GM13976 (cell line): ENCODE measurements at places on chromosomes 1 and 21.

- DNase-seq: no peak
Measured at GRCh38 chr1:39348278-39348677, 143.2 kb upstream of the BMP8A start.

- no peak for DNase-seq
Measured at GRCh38 chr1:72649991-72650390, 367.7 kb upstream of the NEGR1 start.

GRCh38 chr1:59266180-59266926 lies 30.5 kb upstream of the FGGY start:
- peak; percentile 21 for DNase-seq

- DNase-seq: no peak
Measured at GRCh38 chr1:146031476-146031875, 9.9 kb upstream of the HJV start.

DNA sequence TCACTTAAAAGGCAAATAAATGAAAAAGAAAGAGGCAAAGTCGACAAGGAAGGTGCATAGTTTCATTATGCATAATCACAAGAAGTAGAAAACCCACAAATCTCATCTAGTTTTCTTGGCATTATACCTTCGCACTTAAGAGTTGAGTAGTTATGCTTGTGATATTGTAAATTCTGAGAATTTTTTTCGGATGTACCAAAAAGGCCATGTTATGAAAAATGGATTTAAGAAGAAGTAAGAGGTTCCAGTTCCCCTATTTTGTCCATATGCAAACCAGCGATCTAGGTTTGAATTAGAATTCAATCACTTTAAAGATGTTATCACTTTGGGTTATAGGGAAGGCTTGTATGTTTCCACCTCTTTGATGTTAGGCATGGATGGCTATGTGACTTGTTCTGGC lies 7.9 kb upstream of the ERICH3 start:
- peak; percentile 10 for DNase-seq

DNA sequence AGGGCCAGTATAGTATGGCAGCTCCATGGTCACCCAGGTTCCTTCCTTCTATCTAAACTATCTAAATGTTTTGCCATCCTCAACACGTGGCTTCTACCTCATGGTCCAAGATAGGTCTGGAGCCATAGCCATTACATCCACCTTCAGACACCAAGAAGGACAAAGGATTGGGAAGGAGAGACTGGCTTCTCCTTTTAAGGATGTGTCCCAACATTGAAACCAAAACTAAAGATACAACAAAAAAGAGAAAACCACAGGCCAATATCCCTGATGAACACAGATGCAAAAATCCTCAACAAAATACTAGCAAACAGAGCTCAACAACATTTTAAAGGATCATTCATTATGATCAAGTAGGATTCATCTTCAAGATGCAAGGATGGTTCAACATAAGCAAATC lies 24.8 kb downstream of the HSD11B1 start:
- no peak for DNase-seq

DNA sequence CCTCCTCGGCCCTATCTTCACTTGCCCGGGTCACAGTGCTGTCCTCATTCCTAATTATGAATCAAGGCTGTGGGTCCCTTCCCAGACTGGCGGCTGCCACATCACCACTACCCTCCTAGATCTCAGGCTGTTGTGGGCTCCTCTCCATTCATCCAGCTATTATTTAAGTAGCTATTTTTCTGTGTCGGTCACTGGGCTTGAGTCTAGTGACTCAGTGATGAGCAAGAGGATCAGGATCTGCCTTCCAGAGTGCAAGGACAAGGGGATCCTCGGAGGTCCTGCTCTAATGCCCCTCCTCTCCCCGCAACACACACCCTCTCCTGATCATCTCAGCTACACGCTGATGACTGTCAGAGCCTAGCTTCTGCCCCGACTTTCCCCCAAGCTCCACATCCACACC lies 34.1 kb downstream of the CDCP2 start:
- no peak for DNase-seq

- no peak for DNase-seq
Measured at GRCh38 chr1:89069951-89070350, 4.9 kb upstream of the GBP1 start.

- DNase-seq: peak; percentile 30
Measured at GRCh38 chr1:153612755-153613331, at the start of gene S100A16. S100A16 (minus strand) TSS chr1:153613137; CDS start chr1:153608151, 4,986 bp downstream.
